ENCODE measurements at places on chromosomes 3 and 15.

GRCh38 chr15:31296646-31297574 lies 29.7 kb upstream of the KLF13 start:
- DNase-seq: no peak

DNA sequence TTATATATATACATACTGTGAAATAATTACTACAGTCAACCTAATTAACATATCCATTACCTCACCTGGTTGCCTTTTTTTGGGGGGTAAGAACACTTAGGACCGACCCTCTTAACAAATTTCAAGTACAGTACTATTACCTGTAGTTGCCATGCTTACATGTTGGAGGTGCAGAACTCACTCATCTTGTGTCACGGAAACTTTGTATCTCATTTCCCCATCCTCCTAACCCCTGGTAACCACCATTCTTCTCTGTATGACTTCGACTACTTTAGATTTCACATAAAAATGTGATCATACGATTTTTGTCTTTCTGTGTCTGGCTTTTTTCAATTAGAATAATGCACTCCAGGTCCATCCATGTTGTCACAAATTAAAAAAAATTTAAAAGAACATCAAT lies 55.5 kb upstream of the MELTF start:
- DNase-seq: no peak

DNA sequence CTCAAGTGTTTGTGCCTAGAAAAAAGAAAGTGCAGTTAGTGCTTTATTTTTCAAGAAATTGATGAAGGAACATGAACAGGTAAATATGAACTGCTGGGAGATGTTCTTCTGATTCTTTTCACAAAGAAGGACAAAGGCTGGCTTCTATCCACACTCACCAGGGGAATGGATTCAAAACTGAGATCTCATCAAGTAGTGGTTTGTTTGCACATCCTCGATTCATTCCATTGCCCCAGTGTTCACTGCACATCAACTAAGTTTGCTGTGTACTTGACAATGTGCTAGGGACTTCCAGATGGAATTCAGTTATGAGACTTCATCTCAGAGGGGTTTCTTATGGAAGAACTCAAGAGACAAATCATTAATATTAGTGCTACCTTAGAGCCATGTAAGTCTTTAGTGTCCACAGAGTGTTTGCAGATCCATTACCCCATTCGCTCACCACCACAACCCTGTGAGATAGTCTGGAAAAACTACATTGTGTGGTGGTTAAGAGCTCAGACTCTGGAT lies 332.9 kb upstream of the PPP2R3A start:
- no peak for DNase-seq

DNA sequence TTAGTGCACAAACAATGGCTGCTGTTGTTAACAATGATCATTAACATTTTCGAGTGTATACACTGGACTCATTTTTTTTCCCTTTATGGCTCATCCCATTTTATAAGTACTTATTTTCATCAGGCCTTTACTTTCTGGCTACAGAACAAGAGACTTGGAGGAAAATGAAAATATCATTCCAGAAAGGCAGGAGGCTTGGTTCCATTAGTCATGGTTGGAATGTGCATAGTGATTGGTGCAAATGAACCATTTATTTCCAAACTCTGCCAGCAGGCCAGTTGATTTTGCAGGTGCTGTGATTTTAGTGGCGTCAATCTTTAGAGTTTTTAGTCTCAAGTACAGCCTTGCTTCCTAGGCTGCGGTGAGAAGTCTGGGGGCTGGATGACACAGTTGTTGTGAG lies 151.8 kb downstream of the ITPR1 start:
- no peak for DNase-seq

DNA sequence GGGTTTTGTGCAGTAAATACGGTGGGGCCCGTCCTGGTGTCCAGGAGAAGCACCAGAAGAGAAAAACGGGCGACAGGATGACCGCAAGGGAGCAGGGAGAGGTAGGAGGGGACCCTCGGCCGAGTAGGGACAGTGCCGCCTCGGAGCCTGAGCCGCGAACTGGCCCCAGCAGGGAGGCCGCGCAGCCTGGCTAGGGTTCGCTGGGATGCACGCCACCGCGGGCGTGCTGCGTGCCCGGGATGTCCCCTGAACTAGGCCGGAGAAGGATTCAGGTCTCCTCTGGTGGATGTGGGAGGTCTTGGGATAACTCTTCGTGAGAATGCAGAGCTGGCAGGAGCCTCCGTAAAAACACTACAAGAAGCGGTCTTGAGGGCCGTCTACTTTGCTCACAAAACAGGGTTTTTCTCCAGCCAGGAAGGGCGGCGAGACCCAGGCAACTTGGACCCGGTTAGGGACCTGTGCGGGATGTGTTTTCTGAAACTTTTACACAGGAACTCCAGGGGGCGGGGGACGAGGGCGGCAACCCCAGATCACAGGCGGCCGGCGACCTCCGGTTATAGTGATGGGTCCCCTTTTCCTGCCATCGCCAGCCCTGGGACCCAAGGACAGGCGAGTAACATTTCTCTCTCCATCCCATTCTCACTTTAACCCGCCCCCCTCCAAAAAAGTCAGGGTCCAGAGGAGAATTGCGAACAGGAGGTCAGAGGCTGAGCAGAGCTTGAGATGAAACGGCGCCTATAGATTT lies 35.5 kb downstream of the NR2F2 start:
- no peak for DNase-seq

DNA sequence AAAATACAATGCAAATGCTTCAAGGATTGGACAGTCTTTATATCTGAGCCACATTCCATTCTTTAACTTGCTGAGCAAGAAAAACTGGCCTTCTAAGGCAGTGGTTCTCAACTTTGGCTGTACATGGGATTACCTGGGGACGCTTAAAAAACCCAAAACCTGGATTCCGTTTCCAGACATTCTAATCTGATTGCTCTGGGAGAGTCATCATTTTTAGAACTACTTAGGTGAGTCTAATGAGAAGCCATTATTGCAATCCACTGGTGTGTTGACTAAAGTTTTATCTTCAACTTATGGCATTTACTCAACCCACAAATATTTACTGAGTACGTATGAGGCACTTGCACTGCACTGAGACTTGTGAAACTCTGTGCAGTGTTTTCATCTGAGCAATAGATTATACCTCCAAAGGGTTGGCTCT lies 195.7 kb upstream of the ATP11B start:
- DNase-seq: no peak
